ENCODE measurements at places on chromosomes 3 and 15.

- no peak for DNase-seq
These were observed 99.9 kb downstream of the TLE3 start for GRCh38 chr15:69997813-69998212.

DNA sequence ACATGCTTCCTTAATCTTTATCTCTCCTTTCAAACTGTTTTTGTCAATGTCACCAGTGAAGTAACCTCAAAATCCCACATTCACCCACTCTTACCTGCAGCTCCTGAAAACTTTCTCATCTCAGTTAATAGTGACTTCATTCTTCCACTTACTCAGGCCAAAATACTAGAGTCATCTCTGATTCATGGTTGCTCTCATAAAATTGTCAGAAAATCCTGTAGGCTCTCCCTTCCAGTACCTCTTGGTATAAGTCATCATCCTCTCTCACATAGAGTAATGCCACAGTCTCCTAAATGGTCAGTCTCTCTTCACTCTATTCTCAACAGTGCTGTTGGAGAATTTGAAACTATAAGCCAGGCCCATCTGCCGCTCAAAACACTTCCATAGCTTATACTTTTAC is 34.9 kb upstream of the POU1F1 start:
- DNase-seq, result no peak

GRCh38 chr3:23665741-23666140 is 140.0 kb upstream of the UBE2E1 start:
- no peak for DNase-seq

- no peak for DNase-seq
These were observed 766 bp downstream of the FAM98B start for GRCh38 chr15:38454696-38455090.

DNA sequence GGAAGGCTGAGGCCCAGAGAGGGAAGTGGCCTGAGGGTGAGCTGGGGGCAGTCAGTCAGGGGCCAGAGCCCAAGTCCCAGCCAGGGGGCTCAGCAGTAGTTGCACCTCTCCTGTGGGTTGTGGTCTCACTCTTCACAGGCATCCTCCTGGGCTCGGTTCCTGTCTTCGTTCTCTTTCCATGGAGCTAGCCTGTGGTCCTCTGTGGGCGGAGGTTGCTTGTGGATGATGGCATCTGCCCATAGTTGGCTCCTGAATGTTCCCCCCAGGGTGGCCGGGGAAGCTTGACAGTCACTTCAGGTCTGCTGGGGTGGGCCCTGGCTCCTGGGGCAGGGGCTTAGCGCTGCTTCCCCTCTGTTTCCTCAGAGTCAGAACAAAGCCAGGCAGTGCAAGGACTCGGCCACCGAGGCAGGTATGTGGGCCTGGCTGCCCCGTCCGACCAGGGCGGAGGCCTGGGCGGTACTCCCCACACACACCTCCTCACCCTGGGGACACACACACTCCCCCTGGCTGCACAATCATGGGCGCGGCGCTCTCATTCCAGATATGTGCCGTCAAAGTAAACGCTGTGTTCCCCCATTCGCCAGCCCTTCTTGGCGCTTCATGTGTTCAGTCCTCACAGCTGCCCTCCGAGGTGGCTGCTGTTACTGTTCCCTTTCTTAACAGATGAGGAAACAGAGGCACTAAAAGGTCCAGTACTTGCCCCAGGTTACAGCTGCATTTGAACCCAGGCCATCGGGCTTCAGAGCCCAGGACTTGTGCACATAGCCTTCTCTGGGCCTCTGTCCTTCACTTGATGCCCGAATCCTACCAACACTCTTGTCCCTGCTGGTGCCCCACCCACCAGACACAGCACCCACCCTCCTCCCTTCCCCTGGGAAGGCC is 34.5 kb downstream of the PSTPIP1 start:
- DNase-seq, result no peak
